ENCODE measurements at places on chromosomes 6 and 20.

DNA sequence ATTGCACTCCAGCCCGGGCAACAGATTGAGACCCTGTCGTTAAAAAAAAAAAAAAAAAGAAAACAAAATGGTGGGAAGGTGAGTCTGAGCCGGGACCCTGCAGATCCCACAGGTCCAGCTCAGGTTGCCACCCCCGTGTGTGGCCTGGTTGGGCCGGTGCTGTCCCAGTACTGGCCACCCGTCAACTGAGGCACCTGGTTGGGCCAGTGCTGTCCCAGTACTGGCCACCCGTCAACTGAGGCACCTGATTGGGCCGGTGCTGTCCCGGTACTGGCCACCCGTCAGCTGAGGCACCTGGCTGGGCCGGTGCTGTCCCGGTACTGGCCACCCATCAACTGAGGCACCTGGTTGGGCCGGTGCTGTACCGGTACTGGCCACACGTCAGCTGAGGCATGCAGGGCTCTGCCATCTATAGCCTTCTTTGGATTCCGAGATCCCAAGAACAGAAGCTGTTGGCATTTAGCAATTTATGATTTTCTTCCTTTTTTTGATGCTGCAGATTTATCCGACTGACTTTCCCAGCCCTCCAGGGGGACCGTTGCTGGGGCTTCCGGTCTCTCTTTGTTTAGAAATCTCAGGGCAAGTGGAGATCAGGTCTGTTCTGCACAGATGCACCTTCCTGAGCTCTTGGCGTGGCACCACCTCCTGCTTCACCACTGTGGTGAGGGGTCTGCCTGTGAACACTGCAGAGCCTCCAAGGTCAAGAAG lies 113.8 kb downstream of the SYCP2 start:
- no peak for DNase-seq

- no peak for DNase-seq
Observed at GRCh38 chr6:84768442-84769174, 4.2 kb upstream of the TBX18 start.

DNA sequence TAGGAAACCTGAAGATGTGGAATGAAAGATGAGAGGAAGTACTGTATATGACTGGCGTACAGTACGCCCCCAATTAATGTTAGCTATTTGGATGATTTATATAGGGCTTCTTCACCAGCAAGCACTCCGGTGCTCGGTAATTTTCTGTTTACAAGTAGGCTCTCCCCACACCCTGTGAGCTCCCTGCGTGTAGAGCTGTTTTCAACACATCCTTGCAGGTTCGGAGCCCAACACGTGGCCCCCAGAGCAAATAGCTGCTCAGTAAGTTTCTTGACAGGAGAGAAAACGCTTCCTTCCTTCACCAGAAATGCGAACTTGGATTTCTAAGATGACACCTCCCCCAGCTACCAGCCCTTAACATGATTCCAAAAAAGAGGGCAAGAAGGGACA lies 1.2 kb upstream of the RAB22A start:
- no peak for DNase-seq

GRCh38 chr6:151255811-151256210 lies 16.0 kb downstream of the AKAP12 start:
- no peak for DNase-seq

DNA sequence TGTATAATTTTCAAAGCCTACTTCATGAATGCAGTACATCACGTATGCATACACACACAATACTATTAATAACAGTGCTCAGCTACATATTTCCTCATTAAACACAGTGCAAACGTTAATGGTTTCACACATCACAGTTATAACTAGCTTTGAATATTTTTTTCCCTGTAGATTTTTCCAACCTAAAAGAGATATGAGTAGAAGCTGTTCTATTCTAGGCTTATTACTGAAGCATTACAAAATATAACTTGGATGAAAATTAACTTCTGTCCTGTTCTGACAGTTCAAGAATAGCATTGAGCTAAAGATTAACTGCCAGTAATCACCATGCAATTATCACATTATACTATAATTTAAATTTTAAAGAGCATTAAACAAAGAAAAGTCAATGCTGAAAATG lies 6.2 kb downstream of the LMBRD1 start:
- DNase-seq, result no peak

All from activated CD4-positive, alpha-beta T cell treated with anti-CD3 and anti-CD28 coated beads, Interleukin-2, Interleukin-6, amounts not matched to agents 100 ng/mL and 50 ng/mL, durations not matched to agents 16 hours and 8 hours (primary cell).